ENCODE measurements at places on chromosomes 16 and 17.

GRCh38 chr16:82835487-82836155 is 208.9 kb downstream of the CDH13 start:
- DNase-seq, result no peak

- peak; percentile 27 for DNase-seq
These were observed 26.6 kb upstream of the KCNG4 start for GRCh38 chr16:84266451-84266850.

- no peak for DNase-seq
These were observed 27.7 kb downstream of the BEAN1 start for GRCh38 chr16:66454751-66455150.

DNA sequence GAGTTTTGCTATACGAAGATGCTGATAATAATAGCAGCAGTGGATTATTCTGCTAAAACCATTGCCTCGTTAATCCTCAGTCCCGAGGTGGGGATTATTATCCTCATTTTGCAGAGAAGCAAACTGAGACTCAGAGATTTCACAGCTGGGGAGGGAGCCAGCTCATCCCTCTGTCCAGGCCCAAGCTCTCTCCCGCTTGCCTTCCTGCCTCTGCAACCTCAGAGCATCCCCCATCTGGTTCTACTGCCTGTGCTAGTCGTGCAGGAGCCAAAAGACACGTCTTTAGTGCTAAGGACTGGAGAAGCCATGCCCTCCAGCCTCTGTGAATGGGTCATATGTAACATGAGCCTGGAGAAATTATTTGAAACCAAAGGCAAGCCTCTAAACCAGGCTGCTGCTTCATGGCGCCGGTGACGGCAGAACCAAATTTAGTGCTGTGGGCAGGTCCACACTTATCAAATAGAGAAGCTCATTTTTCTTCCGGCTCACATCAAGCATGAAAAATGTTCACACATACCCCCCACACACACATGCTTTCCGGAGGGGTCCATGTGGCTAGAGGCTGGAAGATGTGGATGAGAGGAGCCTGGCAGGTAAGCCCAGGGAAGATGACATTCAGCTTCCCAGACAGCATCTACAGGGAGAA is 13.5 kb downstream of the MAPT start:
- no peak for DNase-seq

DNA sequence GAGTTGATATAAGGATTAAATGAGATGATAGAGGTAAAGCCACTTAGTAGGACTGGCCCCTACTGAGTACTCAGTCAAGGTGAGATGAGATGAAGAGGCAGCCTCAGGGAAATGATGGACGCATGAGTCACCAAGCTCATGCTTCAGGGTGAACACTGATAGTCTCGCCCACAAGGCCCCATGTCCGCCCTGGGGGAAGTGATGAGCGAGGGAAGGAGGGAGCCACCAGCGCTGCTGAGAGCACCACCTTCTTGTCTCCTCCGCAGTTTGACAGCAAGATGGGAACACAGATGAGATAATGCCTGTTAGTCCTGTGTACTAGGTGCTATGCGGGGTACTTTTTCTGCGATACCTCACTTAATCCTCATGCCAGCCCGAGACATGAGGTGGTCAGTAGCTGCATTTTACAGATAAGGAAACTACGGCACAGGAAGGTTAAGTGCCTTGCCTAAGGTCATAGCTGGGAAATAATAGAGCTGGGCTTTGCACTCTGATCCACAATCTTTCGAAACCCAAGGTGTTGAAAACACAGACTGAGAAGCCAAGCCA is 383.0 kb downstream of the CPPED1 start:
- DNase-seq, result no peak

GRCh38 chr16:20136446-20136968 is 62.8 kb upstream of the GPR139 start:
- no peak for DNase-seq

DNA sequence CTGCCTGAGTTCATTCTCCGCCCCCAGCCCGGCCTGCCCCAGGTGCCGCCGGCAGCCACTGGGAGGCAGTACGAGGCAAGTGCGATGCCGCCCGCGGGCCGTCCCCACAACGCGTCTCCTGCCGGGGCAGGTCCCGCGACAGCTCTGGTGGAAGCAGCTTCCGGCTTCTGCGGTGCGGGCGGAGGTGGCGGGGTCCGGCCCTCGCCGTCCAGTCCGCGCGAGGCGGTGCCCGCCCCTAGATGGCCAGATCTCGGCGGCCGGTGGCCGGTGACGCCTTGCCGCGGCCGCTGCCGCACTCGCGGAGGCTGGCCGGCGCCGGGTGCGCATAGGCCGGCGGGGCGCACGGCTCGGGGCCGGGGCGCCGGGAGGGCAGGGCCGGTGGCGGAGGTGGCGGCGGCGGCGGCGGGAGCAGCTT is 1.8 kb downstream of the GJD3 start:
- no peak for DNase-seq

- DNase-seq, result peak; percentile 72
These were observed 14.5 kb downstream of the C17orf100 start for GRCh38 chr17:6666077-6666521.

GRCh38 chr17:80449930-80450576 is 26.4 kb downstream of the NPTX1 start:
- DNase-seq, result no peak

DNA sequence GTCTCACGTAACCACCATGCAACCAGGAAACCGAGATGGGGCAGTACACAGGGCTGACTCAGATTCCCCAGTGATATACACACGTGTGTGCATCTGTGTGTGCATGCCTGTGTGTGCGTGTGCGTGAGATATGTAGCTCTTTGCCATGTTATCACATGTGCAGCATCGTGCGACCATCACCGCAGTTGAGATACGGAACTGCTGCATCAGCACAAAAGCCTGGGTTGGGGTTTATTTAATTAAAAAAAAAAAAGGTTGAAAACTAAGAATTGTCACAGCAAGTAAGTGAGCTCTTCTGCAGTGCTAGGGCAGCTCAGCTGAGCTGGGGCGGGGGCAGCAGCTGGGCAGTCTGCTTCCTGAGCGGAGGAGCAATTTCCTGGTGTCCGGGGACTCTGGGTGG is 152.5 kb downstream of the RBFOX3 start:
- no peak for DNase-seq

DNA sequence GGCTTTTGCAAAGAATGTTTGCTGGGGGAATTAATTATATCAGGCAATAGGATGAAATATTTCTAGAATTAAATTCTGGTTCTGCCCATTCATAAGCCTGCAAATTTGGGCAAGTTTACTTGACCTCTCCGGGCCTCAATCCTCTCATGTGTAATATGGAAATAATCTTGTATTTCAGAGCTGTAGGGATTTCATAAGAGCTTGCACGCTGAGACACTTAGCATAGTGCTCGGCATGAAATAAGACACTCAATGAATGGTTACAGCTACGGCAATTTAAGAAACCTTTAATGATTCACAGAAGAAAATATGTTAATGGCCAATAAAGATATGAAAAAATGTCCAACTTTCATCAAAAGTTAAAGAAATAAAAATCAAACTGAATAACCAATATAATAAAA is 40.6 kb upstream of the PITPNM3 start:
- DNase-seq, result no peak

GRCh38 chr17:74201250-74201649 is 2.2 kb upstream of the RPL38 start:
- DNase-seq, result no peak

Data from nucleus accumbens (tissue), 56 donors.